Activated naive CD4-positive, alpha-beta T cell treated with anti-CD3 and anti-CD28 coated beads, Interleukin-2, amount 50 U/mL, for 16 hours (primary cell): ENCODE measurements at places on chromosomes 7 and 10.
A peak's percentile ranks its signal among the peaks of the same experiment; 100 is the strongest.

GRCh38 chr10:13586676-13587355 is at the start of gene PRPF18:
Gene PRPF18, plus strand, starts transcription at chr10:13586965. Its CDS starts 122 bp downstream, at chr10:13587087.
- DNase-seq, result peak; percentile 97

DNA sequence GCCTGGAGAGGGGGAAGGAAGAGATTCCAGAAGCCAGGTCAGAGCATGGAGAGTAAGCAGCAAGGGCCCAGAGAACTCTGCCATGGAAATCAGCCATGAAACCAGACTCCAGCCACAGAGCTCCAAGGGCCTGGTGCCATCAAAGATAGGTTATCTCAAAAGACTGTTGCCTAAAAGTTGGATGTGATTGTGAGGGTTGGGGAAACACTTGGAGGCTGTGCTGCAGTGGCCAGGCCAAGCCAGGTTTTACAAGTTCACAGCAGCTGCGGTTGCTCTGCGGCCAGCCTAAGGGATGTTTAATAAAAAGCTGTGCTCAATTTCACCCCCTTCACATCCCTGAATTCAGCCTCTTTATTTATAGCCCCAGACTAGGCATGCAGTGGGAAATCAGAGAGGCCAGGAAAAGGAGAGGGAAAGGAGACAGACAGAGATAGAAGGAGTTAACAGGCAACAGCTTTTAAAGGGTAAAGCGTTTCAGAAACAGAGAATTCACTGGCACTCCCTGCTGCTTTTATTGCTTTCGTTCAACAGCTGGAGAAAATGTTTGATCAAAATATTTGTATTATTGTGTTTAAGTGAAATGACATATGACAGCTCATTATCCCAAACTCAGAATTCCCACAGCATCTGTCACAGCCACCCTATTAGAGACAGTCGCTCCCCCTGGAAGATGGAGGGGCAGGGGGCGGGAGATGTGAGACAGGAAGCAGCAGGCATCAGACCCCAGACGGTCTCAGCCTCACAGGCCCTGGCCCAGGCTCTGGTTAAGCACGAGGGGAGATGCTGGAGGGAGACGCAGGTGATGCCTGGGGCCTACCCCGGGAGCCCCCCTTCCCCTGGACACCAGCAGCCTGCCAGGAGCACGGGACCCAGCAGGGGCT is 140.1 kb downstream of the GLI3 start:
- DNase-seq, result no peak

- no peak for DNase-seq
These were observed 37.2 kb downstream of the RAPGEF5 start for GRCh38 chr7:22319424-22320403.

DNA sequence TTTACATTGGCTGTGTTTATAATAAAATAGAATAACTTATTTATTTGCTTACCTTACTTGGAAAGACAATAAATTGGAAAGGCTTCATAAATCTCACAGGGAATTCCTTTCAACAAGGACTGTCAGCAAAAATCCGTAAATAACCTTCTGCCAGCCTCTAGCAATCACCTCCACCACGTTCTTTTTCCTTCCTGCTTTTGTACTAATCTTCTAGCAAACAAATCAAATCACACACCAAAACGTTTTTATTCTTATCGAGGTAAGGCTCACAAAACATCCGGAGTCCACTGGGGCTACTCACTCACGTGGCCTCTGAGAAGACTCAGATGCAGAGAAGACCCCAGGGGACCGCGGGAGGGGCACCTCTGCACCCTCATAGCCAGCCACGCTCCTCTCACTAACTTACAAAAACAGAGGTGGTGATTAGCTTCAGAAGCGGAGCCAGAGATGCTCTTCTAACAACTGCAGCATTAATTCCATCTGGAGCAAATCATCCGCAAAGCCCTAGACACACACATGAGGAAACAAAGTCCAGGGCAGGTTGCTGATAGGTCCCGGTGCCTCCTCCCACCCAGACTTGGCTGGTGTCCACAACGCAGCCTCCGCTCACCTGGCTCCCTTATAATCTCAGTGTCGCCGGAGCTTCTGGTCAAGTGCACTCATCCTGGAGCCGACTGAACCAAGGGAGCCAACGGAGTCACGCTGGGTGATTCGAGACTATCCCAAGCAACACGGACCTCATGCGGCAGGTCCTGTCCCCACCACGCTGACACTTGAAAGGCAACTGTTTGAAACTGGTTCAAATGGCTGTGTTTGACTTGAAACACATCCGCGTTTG is 22.5 kb downstream of the CTBP2 start:
- no peak for DNase-seq

DNA sequence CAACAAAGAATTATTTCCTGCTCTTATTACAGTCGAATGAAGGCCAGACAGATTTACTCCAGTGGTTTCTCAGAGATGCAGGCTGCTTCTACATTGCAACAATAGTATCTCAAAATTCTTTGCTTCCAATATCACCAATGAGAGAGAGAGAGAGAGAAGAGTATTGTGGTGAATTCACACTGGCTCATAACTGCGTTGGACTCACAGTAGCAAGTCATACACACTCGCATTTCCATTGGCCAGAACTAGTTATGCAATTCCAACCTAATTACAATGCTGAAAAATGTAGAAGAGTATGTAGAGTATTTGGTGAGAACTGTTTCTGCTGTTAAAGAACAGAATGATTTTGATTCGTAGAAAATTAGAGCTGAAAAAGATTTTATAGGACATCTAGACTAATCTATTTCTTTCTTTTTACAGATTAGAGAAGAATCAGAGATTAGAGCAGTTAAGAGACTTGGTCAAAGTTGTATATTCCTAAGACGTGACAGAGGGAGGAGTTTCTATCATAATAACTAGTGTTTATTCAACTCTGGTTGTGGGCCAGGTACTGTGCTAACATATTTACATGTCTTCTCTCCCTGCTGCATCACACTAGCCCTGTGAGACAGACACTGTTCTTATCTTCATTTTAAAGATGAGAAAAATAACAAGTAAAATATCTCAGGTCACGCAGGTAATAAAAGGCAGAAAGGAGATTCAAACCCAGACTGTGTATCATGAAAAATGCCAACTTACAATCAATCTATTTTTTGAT is 34.6 kb upstream of the PDK4 start:
- DNase-seq, result no peak

DNA sequence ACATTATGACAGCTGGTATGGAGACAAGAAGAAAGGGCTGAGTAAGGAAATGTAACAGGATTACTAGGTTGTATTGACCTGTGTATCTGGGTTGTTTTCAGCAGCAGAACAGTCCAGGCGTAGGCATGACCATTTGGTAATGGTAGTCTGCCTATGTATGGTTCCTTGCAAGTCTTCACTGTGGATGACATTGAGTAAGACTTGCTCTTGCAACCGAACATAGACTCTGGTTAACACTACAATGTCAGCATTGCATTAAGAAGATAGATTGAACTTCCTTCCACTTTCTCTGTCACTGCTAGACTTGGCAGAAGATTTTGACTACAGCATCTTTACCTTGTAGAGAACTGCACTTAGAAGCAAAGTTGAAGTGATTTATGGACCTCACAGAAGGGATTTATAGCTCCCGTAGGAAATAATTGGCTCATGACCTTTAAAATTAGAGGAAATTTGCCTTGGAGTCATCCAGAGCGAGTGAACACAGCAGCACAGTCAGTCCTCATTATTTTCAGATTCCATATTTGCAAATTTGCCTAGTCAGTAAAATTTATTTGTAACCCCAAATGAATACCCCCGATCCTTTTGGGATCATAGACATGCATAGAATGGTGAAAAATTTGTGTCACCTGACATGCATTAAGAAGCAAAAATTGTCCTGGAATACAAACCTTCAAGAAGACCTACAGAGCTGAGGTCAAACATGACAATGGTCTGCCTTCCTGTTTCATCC is 79.6 kb upstream of the STRIP2 start:
- no peak for DNase-seq

- DNase-seq, result no peak
These were observed 32.2 kb upstream of the PCBD1 start for GRCh38 chr10:70920519-70920918.

GRCh38 chr10:102795453-102796406 is 41.5 kb downstream of the CYP17A1 start:
- no peak for DNase-seq

- DNase-seq, result no peak
These were observed 359.1 kb downstream of the CRPPA start for GRCh38 chr7:16062269-16062668.

DNA sequence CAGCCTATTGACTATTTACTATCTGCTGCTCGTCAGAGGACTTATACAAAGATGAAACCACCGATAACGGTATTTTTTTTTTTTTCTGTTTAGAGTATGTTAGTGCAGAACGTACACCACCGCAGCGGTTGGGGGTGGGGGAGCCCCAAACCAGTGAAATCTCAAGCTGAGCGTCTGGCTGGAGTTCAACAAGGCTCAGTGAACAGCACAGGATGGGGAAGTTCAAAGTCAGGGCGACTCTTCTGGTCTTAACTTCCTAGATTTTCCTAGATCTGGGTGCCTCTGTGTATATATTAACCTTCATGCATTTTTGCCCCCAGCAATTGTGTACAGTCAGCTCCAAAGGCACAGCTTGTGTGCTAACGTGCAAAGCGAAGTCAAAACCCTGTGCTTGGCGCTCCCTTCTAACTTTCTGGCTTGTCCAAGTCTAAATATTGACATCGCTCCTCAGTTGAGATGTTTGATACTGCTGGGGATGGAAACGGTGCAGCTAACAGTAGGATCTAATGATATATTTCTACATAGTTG is 1.1 kb downstream of the RHOBTB1 start:
- no peak for DNase-seq

DNA sequence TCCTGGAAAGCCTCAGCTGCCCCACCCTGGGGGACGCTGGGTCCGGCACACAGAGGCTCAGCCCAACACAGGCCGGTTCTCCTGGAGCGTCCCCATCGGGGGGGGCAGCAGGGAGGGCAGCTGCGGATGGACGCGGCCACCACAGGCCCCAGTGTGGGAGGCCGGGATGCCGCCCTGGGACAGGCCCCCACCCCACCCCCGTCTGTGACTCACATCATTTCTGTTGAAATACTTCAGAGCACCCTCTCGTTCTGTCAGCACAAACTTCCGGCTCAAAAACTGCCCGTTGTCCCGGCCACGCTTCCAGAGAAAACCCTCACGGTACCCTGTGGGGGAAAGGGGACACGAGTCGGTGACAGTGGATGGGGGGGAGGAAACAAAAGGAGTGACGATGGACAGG is 28.5 kb downstream of the GET4 start:
- no peak for DNase-seq

- DNase-seq, result no peak
These were observed 43.5 kb downstream of the ELMO1 start for GRCh38 chr7:37405128-37405527.

DNA sequence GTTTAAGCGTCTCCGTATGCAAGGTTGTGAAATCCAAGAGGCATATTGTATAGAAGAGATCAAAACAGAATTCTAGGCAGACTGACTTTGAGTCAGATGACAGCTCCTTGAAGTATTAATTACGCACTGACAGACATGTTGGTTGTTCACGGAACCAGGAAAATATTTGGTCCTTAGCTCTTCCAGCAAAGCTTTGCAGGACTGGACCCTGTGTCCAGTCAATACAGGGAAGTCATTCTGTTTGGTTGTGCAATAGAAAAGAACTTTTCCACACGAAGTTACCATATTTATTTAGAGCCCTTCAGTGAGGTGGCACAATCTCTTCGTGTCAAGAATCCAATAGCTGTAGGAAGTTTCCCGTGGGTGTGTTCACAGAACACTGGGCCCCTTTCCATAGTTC is 205.3 kb downstream of the ARHGAP21 start:
- DNase-seq, result no peak

DNA sequence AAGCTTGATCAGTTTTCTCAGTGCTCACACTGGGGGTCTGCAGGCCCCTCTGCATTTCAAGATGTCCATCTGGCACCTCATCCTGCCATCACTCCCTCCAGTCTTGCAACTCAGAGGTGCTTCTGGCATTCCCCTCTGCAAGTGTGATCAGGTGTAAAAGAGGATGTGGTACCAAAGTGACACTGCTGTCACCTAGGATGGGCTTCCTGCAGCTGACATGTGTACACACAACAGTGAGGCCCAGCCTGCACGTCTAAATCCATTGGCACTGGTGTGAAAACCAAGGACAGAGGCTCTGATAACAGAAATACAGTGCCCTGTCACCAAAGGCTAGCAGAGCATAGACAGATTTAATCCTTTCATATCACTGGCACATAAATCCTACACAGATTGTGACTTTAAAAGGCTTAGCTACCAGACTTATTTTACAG is 162.5 kb upstream of the CELF2 start:
- DNase-seq, result no peak

DNA sequence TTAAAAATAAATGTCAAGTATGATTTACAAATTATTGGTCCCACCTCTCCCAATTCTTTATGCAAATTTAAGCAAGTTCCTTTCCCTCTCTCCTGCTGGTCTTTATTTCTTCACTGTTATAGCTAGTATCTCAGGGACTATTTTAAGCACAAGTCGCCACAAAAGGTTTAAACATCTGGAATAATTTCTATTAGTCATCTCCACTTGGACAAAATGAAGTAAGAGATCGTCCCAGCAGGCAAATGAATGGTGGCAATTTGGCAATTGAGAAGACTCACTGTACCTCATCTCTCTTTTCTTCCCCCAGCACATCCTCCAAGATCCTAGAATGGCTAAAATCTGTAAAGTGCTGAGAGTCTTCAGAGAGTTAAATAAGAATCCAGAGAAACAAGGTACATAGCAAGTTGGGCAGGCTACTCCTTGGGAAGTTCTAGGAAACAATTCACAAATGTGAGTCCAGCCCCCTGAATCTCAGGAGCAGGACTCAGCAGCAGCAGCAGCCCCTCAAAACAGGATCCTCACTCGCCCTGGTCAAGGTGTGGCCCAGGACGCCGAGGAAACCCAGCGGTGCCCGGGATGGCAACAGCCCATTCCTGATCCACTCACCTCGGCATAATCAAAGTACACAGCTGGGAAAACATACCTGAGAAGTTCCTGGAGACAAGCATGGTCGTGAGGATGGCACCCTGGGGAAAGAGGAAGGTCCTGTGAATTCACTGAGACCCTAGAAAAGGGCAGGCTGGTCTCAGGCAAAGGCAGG is 30.3 kb upstream of the NDST2 start:
- DNase-seq, result no peak
